ENCODE measurements at places on chromosomes 1 and 21.

DNA sequence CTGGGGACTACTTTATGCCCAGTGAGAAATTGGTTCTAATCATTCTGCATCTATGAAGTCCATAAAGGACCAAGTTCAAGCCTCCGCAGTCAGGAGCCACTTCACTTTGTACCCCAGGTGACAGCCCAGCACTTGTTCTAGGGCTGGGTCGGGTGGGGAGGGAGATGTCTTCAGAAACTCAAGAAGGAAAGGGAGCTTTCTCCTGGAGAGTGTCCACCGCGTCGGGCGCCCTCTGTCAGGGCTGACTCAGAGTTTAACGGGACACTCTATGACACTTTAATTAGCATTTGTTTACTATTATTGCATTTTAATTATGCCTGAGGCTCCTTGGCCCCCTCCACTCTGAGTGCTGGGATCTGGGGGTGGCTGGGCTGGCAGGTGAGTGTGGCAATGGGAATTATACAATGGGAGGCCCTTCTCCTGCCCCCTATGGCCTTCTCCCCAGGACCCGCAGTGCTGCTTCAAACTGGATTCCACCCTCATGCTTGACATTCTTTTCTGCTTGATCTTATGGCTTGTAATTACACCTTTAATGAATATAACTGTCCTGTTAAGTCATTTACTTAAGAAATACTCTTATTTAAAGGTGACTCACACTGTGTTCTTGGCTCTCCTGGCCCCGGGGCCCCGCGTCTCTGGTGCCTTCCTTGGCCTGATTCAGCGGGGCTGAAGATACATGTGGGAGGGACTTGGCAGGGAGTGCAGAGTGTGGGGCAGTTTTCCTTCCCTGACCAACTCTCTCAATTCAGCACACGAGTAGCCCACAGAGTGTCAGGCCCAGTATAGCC lies 136.6 kb downstream of the PLXNA2 start:
- peak; percentile 90 for DNase-seq

GRCh38 chr1:115547696-115548095 lies 94.1 kb upstream of the VANGL1 start:
- no peak for DNase-seq

DNA sequence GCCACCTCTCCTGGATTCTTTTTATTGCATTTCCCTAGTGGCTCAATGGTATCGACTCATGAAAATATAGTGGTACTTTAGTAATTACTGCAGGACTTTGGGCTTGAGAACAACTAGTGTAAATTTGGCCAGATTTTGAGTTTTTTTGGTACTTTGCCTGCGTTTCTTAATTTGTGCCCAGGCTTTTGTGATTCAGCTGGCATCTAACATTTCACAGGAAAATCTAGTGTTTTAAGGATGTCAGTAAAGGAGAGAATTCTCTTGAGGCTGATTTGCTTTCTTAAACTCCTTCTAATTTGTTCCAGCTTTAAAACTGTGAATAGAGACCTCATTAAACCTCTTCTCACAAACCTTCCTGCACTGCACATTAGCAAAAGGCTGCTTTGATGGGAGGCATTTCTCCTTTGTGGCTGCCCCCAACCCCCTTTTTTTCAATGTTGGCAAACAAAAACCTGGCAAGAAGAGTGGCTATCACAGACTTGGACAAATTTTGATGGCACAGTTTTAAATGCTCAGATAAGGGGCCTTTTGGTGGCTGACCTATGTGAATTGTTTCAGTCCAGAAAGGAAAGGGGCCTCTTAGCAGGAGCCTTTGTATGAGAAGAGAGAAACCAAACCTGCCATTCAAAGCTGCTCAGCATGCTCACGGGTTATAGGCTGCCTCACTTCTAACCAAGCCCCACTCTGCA lies 113.4 kb upstream of the RAVER2 start:
- DNase-seq = no peak

DNA sequence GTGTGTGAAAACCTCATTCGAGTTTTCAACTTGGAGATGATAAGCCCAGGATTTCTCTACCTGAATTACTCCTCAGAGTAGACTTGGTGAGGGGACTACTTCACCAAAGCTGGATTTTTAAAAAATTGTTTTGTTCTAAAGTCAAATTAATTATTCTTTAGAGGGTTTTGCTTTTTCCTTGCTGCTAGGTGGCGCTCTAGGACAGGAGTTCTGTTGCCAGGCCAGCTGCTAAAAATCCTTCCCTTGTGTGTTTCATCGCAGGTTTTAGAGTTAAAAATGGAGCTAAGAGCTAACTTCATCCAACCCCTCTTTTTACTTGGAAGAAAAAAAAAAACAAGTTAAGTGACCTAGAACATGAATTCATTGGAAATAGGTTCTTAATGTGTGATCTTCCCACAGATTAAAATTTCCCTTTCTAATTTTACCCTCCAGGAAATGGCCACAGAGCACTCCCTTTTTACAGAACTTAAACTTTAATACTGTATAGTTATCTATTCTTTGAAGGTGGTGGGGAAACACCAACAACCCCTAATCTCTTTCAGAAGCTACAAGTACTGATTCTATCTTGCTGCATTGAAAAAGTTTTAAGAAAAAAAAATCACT lies 36.7 kb upstream of the FAM163A start:
- DNase-seq = peak; percentile 43

DNA sequence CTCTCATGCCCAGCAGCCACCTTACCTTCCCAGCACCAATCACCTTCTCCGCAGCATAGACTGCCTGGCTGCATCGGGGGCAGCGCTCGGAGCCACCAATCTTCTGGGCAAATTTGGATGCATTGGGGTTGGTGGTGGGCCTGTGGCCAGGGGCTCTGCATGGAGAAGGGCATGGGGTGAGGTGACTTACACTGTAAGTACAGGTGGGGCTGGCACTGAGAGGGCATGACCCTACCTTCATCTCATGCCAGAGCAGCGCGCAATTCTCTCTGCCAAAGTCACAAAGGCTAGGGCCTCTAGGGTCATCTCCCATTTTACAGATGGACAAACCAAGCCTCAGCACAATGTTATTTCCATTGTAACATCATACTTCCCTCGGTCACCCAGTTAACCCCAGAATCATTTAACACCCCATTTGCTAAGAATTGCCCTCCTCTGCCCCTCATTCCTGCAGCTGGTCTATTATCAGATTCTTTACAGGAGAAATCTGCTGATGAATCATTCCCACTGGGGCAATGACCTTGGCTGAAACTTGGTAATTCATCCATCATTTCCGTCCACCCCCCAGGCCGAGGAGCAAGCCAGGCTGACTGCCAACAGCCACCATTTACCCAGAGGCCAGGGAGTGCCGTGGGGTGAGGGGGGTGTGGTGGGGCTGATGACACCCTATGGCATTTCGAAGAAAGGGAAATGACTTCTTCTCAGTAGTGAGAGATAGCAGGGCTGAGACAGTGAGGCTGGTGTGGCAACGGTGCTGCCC lies 17.9 kb downstream of the CSRP1 start:
- DNase-seq = peak; percentile 96

DNA sequence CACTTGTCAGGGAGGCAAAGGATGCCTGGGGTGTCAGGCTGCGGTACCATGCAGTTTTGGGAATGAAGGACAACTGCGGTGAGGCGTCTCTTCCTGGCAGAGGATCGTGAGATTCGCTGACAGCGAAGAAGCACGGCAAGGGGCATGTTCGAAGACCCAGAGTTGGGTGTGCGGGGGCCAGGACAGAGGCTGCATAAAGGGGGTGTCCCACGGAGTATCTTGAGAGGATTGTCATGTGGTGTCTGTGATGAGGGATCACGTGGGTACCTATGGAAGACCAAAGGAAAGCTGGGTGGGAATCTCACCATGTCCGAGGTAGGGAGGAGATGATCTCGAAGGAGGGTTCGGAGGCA lies 372 bp downstream of the SLC25A44 start:
- DNase-seq = no peak

- DNase-seq = no peak
These were observed 30.0 kb upstream of the FGGY start for GRCh38 chr1:59266927-59267293.

DNA sequence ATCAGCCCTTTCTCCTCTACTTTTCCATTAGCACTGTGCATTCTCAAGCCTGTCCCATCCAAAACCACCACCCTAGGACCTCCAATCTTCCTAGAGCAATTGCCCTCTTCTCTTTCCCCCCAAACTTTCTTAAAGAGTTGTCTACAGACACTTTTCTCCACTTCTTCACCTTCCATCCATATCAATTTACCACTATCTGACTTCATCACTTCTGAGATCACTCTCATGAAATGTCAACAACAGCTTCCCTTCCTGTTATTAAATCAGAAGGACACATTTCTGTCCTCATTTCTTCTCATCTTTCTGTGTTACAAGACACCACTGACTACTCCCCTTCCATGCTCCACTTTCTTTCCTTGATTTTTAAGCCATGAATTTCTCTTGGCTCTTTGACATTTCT lies 36.0 kb upstream of the CFAP298 start:
- no peak for DNase-seq

DNA sequence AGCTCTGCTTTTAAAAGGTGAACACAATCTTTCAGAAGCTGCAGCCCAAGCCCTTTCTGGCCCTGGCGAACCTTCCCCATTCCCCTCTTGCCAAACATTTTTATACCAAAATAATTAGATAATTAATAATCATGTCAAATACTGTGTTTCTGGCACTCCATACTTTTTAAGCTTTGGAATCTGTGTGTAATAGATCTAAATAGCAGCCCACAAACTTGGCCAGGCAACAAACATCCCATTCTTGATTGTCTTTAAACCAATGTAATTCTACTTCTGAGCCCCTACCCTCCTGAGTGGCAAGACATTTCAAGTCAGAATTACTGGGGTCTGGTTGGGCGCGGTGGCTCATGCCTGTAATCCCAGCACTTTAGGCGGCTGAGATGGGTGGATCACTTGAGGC lies 137.7 kb downstream of the NAV1 start:
- DNase-seq = no peak

- DNase-seq = no peak
These were observed 38.2 kb upstream of the USH2A start for GRCh38 chr1:216461466-216461865.

DNA sequence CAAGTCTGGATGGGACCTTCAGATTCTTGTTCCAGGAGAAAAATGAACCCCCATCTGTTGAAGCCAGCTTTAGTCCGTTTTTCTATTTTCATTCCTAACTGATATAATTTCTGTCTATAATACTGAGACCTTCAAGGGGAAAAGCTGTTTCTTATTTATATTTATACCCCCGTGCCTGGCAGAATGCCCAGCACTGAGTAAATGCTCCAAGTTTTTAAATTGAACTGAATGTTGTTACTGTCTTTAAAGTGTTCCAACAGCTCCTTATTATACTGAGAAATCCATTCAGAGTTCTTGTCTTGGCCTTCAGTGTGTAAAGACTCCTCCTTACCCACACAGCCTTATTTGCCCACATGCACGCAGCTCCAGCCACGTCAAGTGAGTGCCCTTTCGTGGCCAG lies 178.6 kb upstream of the HMGB4 start:
- DNase-seq = no peak

GRCh38 chr21:32484706-32485380 lies 72.3 kb downstream of the EVA1C start:
- DNase-seq = no peak

DNA sequence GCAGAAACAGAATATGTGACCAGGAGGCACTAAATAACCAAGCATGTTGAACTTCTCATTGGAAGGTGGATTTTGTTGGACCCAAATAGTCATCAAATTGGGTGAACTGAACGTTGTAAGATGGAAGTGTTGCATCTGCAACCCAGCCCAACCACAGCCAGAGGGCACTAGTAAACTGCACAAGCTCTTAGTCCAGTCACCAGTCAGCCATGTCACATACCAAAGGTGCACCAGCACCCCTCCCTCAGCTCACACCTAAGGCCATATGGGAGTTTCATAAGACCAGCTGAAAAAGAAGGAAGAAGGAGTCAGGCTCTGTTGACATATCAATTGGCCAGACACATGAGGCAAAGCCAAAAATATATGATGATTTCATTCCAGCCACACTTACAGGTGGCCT lies 481.7 kb upstream of the NR5A2 start:
- peak; percentile 8 for DNase-seq

DNA sequence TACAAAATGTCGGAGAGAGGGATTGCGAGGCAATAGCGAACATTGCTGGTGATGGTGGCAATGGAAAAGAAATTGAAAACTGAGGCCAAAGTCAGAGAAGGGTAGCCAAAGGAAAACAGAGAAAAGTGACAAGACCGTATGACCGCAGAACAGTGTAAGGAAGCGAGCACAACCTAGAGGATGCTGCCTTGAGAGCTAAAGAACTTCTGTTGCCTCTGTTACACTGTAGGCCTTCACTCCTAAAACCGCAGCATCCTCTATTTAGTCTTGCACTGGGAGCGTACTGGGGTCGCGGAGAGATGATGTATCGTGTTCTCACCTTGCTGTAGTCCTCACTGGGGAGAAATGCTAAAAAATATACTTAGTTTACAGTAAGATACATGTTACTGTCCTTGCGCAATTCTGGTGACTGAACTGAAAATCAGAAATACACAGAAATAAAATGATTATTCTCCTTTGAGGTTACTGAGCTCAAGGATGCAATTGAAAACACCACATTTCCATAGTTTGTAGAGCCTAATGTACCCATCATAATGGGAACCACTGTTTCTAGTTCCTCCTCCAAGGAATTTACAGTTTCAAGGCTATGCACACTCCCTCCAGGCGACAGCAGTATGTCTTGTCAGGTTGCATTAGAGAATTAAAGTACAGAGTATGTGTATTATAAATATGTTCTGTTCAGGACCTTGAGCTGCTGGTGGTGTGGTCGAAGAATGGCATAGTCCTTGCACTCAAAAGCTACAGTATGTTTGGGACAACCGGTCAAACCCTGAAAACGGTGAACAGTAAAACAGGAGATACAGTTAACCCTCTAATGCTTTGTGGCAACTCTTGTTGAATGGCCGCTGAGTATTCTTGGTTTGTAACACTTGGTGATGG lies 1.3 kb downstream of the NEK7 start:
- DNase-seq = no peak

- DNase-seq = no peak
These were observed 255.6 kb downstream of the AKT3 start for GRCh38 chr1:243594455-243594854.

GRCh38 chr1:240732390-240732789 lies 120.4 kb upstream of the GREM2 start:
- peak; percentile 71 for DNase-seq

DNA sequence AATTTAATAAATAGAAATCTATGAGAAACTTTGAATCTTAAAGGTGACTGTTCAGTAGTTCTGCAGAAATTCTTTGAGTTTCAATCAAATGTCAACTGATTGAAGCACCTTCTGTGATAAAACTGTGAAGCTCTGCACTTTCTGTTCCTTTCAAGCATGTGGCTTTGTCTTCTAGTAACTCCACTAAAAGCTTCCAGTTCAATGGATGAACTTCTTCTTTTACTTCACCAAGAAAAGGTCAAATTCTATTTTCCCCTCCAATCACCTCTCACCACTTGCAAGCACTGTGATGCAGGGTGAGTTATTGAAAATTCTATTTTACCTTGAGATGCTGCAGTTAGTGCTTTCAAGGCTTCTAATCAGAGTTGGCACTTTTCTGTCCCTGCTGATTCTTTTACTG lies 515.3 kb upstream of the B3GALT2 start:
- no peak for DNase-seq

All from HFFc6 (cell line).